NCI-H510A (cell line): ENCODE measurements at places on chromosomes 5 and 9.
A peak's percentile ranks its signal among the peaks of the same experiment; 100 is the strongest.

DNA sequence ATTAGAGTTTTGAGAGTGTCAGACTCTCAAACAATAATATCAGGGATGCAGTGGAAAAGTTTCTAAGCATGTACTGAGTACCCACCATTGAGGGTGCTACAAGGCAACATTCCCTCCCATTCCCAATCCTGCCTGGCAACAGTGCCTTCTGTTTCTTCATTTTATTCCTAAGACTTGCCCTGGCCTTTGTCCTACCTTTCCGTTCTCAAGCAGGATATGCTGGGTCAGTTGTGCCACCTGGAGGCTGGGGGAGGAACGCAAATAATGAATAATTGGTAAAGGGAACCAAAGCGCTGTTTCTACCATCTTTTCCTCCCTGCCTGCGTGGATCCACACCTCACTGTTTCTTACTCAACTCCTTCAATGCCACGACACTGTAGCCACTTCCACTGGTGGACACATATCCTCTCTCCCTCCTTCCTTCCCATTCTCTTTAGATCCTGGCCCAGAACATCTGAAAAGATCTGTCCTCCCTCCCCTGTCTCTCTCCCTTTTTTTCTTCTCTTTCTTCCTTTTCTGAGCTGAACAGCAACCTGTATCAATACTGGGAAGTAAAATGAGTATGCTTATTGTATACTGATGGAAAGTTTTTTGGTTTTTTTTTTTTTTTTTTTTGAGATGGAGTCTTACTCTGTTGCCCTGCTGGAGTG, 149.5 kb downstream of the C9orf152 start:
- DNase-seq, result peak; percentile 21

GRCh38 chr5:159883522-159883950, 32.7 kb upstream of the ADRA1B start:
- DNase-seq, result no peak

- peak; percentile 42 for DNase-seq
These were observed 65.5 kb upstream of the BARHL1 start for GRCh38 chr9:132516911-132517310.

- no peak for DNase-seq
These were observed 34.8 kb downstream of the FBXO38 start for GRCh38 chr5:148418511-148418910.

GRCh38 chr5:178244576-178244975, 12.0 kb upstream of the PHYKPL start:
- DNase-seq, result no peak

DNA sequence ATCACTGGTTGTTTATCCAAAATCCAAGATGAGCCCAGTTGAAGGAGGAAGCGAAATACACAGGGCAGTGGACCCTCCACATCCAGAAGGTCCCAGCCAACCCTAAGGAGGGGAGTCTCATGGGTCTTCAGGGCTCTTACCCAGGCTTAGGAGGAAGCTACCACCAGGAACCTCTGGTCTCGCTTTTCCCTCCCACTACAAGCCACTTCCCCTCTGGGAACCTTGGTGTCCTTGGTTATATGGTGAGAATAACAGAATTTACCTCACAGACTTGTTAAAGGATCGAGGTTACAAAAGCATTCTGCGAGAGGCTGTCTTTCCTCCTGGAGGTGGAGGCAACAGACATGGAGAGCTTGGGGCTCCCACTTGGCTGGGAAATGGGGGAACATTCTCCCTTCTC, 3.4 kb downstream of the HIGD2A start:
- DNase-seq, result no peak

DNA sequence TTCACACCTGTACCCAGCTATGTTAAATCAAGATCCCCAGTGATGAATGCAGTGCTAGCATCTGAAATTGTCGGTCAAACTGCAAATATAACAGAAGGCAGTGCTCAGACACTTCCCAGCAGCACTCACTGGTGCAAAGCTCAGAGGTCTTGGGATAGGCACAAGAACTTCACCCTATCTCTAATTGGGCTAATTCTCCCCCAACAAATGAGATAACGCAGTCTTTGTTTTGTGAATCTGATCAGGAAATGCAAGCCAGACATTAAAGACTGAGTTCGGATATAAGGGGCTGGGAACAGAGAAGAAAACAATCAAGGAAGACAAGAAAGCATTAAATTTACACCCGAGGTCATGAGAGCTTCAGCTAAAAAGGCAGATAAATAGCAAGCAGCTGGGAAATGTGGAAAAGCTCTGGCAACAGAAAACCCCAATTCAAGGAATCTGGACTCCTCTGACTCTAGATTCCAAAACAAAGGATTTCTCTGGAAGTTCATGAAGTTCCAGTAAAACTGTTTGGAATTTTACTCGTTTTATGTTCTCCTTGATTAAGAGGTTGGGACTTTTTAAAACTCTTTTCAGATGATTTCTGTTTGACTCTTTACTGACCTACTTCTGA, 65.1 kb downstream of the GNA14 start:
- DNase-seq, result no peak

GRCh38 chr9:14398473-14398872, 84.5 kb upstream of the NFIB start:
- no peak for DNase-seq

DNA sequence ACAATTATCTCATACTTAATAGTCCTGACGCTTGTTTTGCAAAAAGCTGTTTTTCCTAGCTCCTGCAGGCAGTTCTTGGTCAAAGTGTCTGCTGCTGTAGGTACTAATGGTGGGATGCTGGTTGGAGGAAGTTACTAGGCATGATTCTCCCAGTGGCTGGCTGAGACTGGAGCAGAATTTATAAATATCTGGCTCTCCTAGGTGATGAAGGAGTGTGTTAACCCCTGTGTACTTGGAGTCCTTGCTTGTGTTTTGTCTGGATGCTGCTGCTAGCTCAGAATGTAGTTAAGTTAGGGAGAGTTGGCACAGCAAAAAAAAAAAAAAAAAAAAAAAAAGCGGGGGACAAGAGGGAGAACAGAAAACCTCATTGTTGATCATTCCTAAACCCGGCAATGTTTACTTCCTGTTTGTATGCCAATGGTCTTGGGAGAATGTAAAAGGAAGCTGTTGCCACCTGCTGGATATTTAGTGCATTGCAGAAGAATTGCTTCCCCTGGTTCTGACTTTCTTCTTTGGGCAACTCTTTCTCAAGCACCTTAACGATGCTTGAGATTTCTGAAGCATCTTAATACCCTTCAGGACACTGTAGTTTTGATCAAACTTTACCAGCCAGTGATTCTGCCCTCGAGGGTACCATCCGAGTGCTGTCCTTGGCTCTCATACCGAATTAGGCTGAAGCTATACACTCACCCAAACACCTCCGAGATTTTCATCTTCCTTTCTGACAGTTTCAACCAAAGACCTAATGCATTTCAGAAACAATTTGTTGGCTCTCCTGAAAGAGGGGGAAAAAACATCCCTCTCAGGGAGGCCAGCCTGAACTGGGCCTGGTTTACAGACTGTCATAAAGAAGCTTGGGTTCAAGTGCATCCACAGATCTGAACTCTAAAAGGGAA, 71.7 kb upstream of the WWC1 start:
- no peak for DNase-seq

DNA sequence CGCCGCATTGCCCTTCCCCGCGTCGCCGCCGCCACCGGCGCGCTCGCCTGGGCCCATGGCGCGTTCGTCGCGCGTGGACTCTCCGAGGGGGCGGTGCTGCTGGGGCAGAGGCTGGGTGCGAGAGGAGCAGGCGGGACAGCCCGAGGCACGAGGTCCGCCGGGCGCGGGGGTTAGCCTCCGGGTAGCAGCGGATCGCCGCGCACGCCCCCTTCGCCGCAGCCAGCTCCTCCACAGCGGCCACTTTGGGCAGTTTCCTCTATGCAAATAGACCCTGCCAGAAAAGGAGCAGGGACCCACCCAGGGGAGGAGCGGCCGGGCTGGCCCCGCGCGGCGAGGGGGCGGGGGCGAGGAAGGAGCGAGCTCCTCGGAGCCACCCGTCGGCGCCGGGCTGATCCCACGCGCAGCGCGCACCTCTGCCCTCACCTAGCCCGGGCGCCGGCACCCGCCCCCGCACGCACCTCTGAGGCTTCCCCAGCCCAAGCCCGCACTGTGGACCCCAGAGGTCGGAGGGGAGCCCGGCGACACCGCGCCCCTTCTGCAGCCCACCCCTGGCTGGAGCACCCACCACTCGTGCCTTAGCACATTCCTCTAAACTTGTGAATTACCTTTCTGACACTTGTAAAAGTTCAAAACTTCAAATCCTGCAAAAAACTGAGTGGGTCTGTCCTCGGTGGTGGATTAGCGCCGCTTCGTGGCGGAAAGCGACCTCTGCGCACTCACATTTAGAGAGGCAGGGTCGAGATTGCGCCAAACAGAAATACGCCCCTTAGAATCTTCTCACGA, at the start of gene COL23A1:
TSS of gene COL23A1 (minus strand) at position 253 of the 783 bp plus-strand sequence.
- no peak for DNase-seq

GRCh38 chr5:6383376-6383775, 5.0 kb upstream of the MED10 start:
- DNase-seq, result peak; percentile 70

GRCh38 chr9:15178631-15179030, 128.4 kb downstream of the TTC39B start:
- DNase-seq, result no peak

DNA sequence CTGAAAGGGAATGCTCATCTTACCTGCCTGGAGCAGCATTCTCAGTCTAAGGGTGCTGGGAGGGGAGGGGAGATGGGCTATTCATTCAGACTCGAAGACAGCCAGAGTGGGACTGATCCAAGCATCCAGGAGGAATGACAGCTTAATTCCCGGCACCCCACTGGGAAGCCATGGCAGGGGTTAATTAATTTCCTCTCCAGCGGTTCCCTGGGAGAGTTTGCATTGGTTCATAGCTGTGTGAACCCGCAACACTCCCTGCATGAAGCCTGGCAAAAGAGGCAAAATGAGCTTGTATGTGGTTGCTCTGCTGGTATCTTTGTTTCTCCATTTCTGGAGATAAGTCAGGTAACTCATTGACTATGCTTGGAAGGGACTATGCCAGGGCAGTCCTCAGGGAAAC, 401.0 kb upstream of the SLC24A2 start:
- DNase-seq, result no peak

DNA sequence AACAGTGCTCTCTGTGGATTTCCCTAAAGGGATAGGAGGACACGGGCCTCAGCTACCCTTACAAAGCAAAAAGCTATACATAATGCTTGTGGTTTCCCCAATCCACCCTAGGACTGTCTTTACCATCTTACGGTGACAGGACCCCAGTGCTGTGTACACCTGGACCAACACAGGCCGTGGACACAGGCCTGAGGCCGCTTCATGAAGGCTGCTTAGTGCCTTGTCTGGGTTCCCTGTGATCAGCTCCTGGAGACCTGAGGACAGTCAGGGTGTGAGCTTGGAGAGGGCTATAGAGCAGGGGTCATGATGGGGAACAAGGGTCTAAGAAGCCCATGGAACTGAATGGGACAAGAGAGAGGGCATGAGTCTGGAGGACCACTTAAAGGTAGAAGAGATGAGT, 2.9 kb downstream of the FANCG start:
- DNase-seq, result no peak

- DNase-seq, result no peak
These were observed 61.8 kb upstream of the ARAP3 start for GRCh38 chr5:141743866-141744272.

- DNase-seq, result no peak
These were observed 35.0 kb downstream of the PRRT1B start for GRCh38 chr9:131580358-131580757.

DNA sequence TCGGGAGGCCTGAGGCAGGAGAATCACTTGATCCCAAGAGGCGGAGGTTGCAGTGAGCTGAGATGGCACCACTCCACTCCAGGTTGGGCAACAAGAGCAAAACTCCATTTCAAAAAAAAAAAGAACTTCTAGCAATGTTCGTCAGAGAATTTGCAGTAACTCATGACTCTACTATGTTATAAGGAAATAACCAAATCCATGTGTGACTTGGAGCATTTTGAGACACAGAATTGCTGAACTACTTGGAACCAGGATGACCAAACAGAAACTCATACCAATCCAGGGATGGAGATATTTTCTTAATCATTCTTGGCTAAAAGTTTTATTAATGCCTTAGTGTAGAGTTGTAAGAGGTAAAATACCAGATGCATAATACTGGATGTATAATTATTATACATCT, 99.9 kb upstream of the BNC2 start:
- DNase-seq, result no peak

DNA sequence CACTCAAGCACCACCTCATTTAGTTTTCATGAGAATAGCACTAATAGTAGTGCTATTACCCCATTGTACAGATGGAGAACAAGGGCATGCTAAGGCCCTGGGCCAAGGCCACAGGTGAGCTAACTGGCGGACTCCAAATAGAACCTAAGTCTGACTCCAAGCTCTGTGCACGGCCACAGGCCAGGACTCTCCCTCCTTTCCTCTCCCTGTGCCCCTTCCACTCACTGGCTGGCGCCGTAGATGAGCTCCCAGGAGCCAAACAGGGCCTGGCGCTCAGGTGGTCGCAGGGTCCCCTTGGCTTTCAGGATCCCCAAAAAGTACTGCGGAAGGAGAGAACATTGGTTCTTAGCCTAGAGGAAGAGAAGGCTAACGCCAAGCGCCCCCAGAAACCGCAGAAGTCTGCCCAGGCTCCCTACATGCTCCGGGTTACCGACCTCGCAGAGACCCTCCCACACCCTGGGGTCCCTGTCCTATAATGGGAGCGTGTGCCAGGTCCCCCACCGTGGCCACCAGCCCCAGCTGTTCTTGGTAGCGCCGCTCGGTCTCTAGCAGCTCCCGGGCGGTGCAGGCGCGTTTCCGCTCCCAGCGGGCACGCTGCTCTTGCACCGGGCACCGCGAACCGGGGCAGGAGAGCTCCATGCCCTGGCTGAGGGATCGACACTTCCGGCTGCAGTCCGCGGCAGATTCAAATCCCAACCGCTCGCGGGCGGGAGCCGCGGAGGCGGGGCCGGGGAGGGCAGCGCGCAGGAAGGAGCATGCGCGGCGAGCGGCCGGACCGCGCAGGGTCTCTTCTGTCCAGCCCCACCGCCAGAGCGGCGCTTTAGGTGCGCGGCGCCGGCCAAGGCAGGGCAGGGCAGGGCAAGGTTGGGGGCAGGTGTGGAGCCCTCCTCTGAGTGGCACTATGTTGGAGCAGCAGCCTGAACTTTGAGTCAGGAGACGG, at the start of gene ARHGEF39:
TSS of gene ARHGEF39 (minus strand) at position 665 of the 940 bp plus-strand sequence. CDS start at position 639, 26 bp downstream.
- DNase-seq, result peak; percentile 63

DNA sequence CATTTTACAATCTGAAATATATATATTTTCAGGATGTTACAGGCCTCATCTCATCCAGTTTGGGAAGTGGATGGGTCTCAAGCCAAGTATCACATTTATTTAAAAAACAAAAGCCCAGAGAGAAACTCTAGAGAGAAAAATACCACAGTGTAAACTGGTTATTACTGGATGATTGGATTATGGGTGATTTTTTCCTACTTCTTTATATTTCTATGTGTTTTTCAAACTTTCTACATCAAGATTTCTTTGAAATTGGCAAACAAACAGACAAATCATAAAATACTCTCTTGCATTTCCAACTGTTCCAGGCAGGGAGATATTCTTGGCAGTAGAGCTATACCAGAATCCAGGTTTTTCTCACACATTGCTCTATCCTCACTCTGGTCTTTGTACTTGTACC, 116.0 kb upstream of the SMIM23 start:
- DNase-seq, result no peak

GRCh38 chr5:150457121-150457520, 7.6 kb upstream of the RPS14 start:
- no peak for DNase-seq

DNA sequence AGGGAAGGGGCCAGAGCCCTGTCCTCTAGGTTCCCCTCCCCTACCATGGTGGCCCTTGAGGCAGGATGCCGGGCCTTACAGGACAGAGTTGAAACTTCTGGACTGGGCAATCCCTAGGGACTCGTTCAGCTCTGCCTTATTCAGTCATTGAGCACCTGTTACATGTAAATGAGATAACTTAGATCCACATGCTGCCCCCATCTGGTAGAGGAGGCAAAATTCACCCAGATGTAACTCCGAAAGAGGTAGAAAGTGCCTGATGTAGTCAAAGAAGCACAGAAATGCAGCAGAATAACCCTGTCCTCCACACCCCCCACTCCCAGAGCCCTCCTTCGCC, 1.5 kb downstream of the GGTA1 start:
- peak; percentile 61 for DNase-seq
